ENCODE measurements at places on chromosomes 3 and 15.

GRCh38 chr15:67064607-67065530, 533 bp upstream of the SMAD3 start:
- DNase-seq: no peak

GRCh38 chr3:150217691-150218090, 190.4 kb upstream of the TSC22D2 start:
- DNase-seq: no peak

- no peak for DNase-seq
These were observed 95.0 kb downstream of the ANP32A start for GRCh38 chr15:68725736-68726135.

- DNase-seq: no peak
These were observed 36.4 kb downstream of the FAM3D start for GRCh38 chr3:58630076-58630709.

All from epithelial cell of prostate (primary cell).